ENCODE measurements at places on chromosomes 13 and 19.
A peak's percentile ranks its signal among the peaks of the same experiment; 100 is the strongest.

DNA sequence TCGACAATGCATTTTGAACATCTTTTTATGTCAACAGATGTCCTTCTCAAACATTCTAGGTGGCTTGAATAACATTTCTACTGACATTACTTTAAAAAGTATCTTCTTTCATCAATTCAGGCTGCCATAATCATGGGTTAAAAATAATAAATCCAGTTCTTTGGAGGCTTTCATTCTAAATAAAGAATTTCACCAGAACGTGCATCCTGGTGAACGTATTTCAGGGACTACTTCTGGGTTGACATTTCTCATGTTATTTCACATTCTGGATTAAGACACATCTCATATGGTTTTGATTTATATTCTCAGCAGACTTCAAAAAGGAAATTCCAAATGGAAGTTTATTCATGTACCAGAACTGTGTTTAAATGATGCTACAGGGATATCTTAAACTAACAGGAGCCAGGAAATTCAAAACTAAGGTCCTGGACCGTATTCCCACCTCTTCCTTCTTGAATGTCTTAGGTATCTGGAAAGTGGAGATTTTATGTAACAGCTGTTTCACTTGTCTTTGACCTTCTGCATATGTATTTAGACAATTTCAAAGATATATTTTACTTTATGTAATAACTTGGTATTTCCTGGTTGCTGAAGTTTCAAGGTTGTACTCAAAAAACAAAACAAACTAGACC is 107.2 kb downstream of the STARD13 start:
- no peak for DNase-seq

DNA sequence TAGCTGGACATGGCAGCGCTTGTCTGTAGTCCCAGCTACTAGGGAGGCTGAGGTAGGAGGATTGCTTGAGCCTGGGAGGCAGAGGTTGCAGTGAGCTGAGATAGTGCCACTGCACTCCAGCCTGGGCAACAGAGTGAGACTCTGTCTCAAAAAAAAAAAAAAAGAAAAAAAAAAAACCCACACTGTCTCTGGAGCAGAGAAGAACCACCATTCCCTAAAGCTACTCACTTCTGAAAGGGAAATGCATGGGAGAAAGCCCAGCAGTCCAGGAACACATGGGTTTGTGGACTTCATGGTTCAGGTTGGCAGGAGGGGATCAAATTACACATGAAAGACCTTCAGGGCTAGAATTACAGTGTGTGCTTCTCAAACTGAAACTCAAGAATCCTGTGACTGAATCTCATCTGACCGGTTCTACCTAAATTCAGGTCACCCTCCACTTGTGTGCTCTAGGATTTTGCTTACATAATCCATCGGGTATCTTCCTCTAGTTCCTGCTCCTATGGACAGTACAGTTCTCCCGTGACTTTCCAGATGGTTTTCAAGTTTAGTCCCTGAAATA is 30.2 kb upstream of the CPB2 start:
- DNase-seq, result no peak

- DNase-seq, result no peak
Observed at GRCh38 chr13:83503424-83503823, 378.9 kb downstream of the SLITRK1 start.

DNA sequence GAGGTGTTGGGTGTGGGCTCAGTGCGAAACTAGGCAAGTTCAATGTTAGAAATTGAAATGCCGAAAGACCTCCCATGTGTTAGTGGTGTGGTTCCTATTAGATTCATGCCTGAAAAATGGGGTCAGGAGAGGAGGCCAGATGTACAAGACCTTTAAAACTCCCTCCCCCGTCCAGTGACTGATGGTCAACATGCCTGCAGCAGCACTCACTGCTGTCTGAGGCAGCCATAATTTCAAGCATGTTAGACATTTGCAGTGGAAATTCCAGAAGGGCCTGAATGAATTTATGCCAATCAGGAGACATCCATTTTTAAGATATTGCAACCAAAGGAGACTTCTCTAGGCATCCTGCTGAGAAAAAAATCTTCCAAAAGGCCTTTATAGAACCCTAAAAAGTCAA is 426.9 kb upstream of the NBEA start:
- DNase-seq, result no peak

DNA sequence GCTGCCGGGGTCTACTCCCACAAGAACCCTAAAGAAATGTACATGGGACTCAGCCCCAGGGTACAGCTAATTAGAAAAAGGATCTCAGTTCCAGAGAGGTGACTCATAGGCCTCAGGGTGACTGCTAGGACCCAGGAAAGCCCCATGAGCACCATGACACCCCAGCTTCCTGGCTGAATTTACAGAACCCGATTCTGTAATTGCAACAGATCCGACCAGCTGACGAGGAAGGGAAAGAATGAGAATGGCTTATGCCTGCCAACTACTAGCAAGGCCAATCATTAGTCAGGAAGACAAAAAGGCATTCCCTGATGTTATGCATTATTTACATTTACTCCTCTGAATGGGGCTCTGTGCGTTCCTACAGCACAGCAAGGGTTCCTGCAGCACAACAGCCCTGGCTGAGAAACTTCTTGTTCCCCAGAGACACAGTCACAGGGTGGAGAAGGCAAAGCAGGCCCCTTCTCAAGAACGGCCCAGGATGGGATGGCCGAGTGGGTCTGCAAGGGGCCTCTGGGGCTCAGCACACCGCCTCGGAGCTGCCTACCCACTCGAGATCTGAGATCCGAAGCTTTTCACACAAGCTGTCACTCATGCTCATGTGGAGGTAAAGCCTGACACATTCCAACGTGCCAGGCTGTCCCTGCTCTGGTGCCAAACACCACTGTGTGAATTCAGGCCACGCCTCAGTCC is 27.2 kb downstream of the PBX4 start:
- no peak for DNase-seq

DNA sequence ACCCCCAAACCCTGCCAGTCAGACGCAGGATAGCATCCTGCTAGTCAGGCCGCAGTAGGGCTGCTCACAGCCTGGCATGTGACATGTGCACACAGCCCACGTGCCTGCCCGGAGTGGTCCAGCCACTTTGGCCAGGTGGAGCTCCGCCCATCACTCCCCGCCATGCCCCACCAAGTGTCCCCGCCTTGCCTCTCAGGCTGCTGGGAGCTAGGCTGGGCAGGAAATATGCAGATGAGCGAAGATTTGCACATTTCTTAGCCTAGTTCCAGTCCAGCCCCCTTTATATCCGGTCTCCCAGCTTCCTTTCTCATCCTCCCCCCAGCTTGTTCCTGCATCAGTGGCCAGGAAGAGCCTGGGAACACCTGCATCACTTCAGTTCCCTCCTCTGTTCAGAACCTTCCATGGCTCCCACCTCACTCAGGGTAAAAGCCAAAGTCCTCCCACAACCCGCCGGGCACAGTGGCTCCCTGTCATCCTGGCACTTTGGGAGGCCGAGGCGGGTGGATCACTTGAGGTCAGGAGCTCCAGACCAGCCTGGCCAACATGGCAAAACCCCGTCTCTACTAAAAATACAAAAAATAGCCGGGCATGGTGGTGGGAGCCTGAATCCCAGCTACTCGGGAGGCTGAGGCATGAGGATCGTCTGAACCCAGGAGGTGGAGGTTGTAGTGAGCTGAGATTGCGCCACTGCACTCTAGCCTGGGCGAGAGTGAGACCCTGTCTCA is 2.3 kb upstream of the DOCK6 start:
- no peak for DNase-seq

- DNase-seq, result peak; percentile 20
Observed at GRCh38 chr13:113853518-113854237, 10.2 kb downstream of the GAS6 start.

DNA sequence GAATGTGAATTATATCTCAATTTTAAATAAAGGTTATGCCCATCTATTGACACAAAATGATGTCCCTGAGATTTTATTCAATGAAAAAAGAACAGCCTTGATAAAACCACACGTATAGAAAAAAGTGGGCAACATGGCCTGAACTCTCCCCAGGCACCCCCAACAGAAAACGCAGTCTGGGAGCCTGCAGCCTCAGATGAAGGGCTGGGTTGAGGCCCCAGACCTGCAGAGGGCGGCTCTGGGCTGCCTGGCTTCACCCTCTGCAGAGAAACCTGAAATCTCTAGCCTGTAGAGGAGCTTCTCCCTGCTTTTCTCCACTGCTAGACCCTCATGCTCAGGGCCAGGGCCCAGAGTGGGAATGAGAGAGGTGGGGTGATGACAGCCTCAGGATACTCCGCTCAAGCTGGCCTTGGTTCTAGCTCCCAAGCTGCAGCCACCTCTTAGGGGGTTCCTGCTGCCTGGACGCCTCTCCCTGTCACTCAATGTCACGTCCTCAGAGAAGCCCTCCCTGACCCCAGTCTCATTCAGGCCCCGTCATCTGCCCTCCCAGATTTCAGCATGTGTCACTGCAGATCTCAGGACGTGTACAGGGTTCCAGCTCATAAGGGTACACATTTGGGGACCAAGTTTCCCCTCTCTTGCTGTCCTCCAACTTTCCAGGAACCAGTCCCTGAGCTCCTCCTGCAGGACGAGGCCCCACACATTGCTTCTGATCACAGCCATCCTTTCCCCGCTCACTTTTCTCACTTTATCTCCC is 1.8 kb downstream of the MBD3 start:
- no peak for DNase-seq

- no peak for DNase-seq
Observed at GRCh38 chr13:30105381-30105780, 202.0 kb downstream of the KATNAL1 start.

GRCh38 chr19:53076984-53077383 is 26.2 kb downstream of the ZNF160 start:
- DNase-seq, result peak; percentile 35

GRCh38 chr13:24274452-24275021 is 34.8 kb upstream of the C1QTNF9 start:
- DNase-seq, result no peak

GRCh38 chr19:54169149-54169740 is 3.7 kb downstream of the TMC4 start:
- DNase-seq, result no peak

- DNase-seq, result no peak
Observed at GRCh38 chr13:43730642-43731041, 56.1 kb downstream of the ENOX1 start.

Measured in omental fat pad (tissue), 4 donors.